ENCODE measurements at places on chromosomes 11 and 22. TPM values are rescaled to one million over a fixed set of nuclear protein-coding genes. Genes with fewer than 3 reads are reported as not detected.
A peak's percentile ranks its signal among the peaks of the same experiment; 100 is the strongest.

The C11orf42 gene
- not detected for polyA plus RNA-seq

The BEST1 gene
- 3.2 TPM for polyA plus RNA-seq

The DSCAML1 gene
- polyA plus RNA-seq, result 0.23 TPM

GRCh38 chr11:18394928-18395734 is 768 bp downstream of the LDHA start:
- peak overlapping the region; percentile 99 for H3K27ac ChIP-seq
- H3K36me3 ChIP-seq, result peaks cover 30% of the 10 kb centered on the region
- no peak for DNase-seq
- H3K4me1 ChIP-seq, result peaks cover 28% of the 10 kb centered on the region
- H3K4me3 ChIP-seq, result peak overlapping the region; percentile 91

GRCh38 chr11:2667940-2668339 is 31.9 kb downstream of the KCNQ1OT1 start:
- peaks cover 16% of the 10 kb centered on the region for H3K4me1 ChIP-seq
- no peaks in the 10 kb centered on the region for H3K27me3 ChIP-seq

DNA sequence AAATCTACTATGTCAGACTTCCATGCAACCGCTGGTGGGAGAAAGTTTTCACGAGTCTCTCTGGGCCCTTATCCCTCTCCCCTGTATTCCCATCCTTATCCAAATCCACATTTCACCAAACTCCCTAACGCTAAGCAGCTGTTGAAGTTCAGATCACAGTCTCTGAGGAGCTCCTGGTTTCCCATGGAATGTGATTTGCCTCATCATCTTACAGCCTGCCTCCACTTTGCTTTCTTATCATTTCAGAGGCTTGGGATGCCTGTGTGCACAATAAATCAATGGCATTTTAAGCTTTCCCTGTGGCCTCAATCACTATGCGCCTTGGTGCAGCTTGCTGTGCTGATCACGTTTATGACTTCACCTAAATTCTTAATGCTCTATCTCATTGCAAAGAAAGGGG is 352.4 kb upstream of the FAT3 start:
- no peaks in the 10 kb centered on the region for H3K27me3 ChIP-seq
- DNase-seq, result no peak
- H3K4me3 ChIP-seq, result no peak overlapping the region
- no peaks in the 10 kb centered on the region for H3K4me1 ChIP-seq

DNA sequence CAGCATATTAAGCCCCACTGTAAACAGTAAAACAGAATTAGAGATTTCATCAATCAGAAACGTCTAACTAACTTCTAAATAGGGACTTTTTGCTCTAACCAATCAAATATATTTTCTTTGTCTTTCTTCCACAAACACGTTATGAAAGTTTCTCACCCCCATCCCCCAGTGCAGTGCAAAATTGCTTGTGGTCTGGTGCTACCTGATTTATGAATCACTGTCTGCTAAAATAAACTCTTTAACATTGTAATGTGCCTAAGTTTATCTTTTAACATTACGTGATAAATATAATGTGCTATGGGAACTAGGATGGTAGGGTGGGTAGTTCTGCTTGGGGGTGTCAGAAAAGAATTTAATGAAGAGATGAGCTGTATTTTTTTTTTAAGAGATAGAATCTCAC is 47.3 kb upstream of the SLC5A1 start:
- no peak for DNase-seq
- H3K4me3 ChIP-seq, result no peak overlapping the region
- no peak overlapping the region for H3K27ac ChIP-seq
- no peaks in the 10 kb centered on the region for H3K4me1 ChIP-seq
- no peaks in the 10 kb centered on the region for H3K27me3 ChIP-seq

DNA sequence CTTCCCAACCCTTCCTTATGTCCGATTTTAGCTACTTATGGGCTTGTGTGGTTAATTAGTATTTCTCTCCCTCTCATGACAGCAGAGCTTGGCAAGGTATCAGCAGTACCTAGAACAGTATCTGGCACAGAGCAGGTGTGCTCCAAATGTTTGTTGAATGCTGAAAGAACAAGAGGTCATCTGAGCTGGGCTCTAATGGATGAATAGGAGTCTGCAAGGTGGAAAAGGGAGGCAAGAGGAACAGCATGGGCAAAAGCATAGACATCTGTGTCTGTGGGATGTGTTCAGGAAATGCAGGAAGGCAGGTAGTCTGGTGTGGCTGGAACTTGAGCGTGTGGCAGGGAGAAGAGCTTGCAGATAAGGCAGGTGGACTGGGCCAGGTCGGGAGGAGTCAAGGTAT is 19.0 kb downstream of the PRG3 start:
- H3K27ac ChIP-seq, result no peak overlapping the region
- no peak for DNase-seq
- no peaks in the 10 kb centered on the region for H3K36me3 ChIP-seq
- no peaks in the 10 kb centered on the region for H3K27me3 ChIP-seq
- H3K4me3 ChIP-seq, result no peak overlapping the region

GRCh38 chr11:94128291-94128745 is 323 bp upstream of the PANX1 start:
- peak; percentile 74 for DNase-seq
- peak overlapping the region; percentile 96 for H3K27ac ChIP-seq
- peak overlapping the region; percentile 69 for H3K4me3 ChIP-seq
- no peaks in the 10 kb centered on the region for H3K36me3 ChIP-seq
- H3K4me1 ChIP-seq, result peaks cover 45% of the 10 kb centered on the region

DNA sequence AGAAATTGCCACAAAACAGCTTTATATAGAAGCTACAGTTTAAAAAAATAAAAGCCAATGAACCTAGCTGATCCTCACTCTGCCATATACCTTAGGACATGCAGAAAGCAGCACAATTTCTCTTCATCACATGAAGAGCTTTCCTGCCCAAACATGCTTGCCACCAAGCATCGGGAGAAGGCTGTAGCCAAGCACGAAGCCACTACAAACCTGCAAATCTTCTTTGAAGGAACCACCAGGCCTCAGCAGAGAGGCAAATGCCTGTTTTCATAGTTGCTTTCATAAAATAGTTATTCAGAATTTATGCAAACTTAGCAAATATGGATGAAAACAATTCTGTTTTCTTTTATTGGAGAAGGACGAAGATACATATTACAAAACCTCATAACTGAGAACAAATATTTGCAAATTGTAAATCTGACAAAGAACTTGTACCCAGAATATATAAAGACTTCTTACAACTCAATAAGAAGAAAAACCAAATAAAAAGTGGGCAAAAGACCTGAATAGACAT is 100.3 kb downstream of the RBFOX2 start:
- H3K27ac ChIP-seq, result no peak overlapping the region
- no peaks in the 10 kb centered on the region for H3K27me3 ChIP-seq
- no peaks in the 10 kb centered on the region for H3K36me3 ChIP-seq
- H3K4me1 ChIP-seq, result peaks cover 19% of the 10 kb centered on the region

DNA sequence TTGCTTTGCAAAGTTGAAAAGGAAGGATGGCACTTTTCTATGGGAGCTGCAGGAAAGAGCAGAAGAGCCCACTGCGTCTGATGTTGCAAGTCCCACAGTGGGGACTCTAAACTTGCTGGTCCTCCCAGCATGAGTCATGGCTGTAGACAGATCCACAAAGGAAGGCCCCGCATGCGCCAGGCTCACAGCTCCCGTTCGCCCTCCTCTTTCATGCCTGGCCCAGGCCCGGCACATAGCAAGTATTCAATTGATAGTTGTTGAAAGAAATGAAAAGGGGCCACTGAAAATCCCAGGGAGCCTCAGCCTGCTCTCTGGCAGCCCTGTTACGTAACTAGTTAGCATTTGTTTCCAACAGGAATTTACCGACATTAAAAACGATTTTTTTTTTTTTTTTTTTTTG is 18.9 kb downstream of the AP1B1 start:
- H3K4me1 ChIP-seq, result no peaks in the 10 kb centered on the region
- H3K27me3 ChIP-seq, result no peaks in the 10 kb centered on the region
- peak; percentile 89 for DNase-seq
- no peaks in the 10 kb centered on the region for H3K36me3 ChIP-seq
- H3K27ac ChIP-seq, result peak overlapping the region; percentile 57
- no peak overlapping the region for H3K4me3 ChIP-seq

- DNase-seq, result no peak
- no peak overlapping the region for H3K4me3 ChIP-seq
- no peaks in the 10 kb centered on the region for H3K4me1 ChIP-seq
- H3K36me3 ChIP-seq, result no peaks in the 10 kb centered on the region
Measured at GRCh38 chr11:44399968-44400367, 90.0 kb upstream of the ALX4 start.

DNA sequence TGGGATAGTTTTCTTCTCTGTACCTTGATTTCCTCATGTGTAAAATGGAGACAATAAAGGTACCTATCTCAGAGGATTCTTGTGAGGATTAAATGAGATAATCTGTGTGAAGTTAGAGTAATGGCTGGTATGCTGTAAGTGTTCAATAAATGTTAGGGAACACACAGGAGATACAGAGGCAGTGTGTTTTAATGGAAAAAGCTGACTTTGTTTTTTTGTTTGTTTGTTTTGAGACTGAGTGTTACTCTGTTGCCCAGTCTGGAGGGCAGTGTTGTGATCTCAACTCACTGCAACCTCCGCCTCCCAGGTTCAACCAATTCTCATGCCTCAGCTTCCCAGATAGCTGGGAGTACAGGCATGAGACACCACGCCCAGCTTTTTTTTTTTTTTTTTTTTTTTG is 2.5 kb upstream of the ARCN1 start:
- H3K27ac ChIP-seq, result no peak overlapping the region
- H3K27me3 ChIP-seq, result no peaks in the 10 kb centered on the region
- no peak overlapping the region for H3K4me3 ChIP-seq
- no peak for DNase-seq
- no peaks in the 10 kb centered on the region for H3K36me3 ChIP-seq
- H3K4me1 ChIP-seq, result no peaks in the 10 kb centered on the region

DNA sequence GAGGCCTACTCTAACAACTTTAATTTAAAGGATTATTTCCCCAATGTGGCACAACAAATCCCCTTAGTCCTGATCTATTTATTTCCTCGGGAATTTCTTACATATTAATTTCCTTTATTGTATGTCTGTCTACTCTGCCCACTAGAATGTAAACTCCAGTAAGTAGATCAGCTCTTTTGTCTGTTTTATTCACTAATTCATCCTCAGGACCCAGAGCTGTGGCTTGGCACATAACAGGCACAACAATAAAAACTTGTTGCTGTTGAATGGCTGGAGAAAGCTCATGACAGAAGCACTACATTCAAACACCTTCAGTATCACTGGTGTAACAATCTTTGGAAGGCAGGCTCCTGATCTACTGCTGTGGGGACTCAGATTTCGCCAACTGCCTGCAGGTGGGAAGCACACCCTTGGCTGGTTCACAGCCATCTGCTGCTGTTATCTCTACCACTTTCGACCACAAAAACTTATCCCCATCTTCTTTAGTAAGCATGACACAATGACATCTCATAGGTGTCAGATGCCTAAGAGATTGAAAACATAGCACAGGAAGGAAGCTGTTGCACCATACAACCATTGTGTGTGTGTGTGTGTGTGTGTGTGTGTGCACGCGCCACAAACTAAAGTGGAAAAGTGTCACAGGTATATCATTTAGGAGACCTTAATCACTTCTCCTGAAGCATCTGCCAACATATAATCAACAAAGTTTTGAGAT is 11.9 kb downstream of the HIRA start:
- no peak overlapping the region for H3K4me3 ChIP-seq
- no peak overlapping the region for H3K27ac ChIP-seq
- no peak for DNase-seq
- peaks cover 16% of the 10 kb centered on the region for H3K4me1 ChIP-seq
- no peaks in the 10 kb centered on the region for H3K27me3 ChIP-seq
- H3K36me3 ChIP-seq, result no peaks in the 10 kb centered on the region

DNA sequence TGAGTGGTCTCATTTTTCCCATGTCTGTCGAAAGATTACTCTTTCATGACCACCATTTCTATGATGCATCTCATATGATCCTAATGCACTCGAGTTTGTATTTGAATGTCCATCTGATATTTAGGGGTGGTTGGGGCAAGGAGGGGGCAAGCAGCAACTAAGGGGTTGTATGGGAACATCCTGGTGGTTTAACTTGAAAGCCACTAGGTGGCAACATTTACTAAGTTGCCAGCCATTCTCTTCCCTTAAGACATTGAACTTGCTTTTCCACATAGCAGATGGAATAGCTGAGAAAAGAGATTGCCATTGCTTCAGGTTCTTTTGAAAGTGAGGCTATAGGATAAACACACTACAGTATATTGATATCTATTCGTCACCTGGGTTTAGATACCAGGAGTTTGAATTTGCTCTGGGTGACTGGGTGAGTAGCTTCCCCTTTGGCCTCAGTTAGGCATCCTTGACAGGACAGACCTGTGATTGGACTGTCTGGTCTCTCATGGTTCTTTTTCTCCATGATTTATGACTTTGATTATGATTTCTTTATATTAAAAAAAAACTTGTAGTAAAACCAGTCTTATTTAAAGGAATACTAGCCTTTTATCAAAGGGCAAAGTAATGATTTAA is 32.4 kb downstream of the NF2 start:
- H3K4me3 ChIP-seq, result no peak overlapping the region
- peaks cover 22% of the 10 kb centered on the region for H3K4me1 ChIP-seq
- H3K27me3 ChIP-seq, result no peaks in the 10 kb centered on the region
- DNase-seq, result no peak
- H3K36me3 ChIP-seq, result no peaks in the 10 kb centered on the region

DNA sequence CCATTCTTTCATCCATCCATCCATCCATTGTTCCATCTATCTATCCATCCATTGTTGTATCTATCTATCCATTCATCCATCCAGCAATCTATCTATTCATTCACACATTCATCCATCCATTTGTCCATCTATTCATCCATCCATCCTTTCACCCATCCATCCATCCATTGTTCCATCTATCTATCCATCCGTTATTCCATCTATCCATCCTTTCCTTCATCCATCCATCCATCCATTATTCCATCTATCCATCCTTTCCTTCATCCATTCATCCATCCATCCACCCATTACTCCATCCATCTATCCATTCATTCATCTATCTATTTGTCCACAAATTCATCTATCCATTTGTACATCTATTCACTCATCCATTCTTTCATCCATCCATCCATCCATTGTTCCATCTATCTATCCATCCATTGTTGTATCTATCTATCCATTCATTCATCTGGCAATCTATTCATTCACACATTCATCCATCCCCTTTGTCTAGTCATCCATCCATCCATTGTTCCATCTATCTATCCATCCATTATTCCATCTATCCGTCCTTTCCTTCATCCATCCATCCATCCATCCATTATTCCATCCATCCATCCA is 65.9 kb upstream of the ANO1 start:
- no peaks in the 10 kb centered on the region for H3K4me1 ChIP-seq
- no peaks in the 10 kb centered on the region for H3K27me3 ChIP-seq
- H3K4me3 ChIP-seq, result no peak overlapping the region
- no peak overlapping the region for H3K27ac ChIP-seq
- no peaks in the 10 kb centered on the region for H3K36me3 ChIP-seq

- H3K27ac ChIP-seq, result peak overlapping the region; percentile 51
- no peaks in the 10 kb centered on the region for H3K27me3 ChIP-seq
- peaks cover 59% of the 10 kb centered on the region for H3K4me1 ChIP-seq
- H3K36me3 ChIP-seq, result no peaks in the 10 kb centered on the region
- no peak overlapping the region for H3K4me3 ChIP-seq
- peak; percentile 75 for DNase-seq
Measured at GRCh38 chr11:34344768-34345539, 12.9 kb downstream of the ABTB2 start.

Data from sigmoid colon (tissue), 7 donors.